ENCODE measurements at places on chromosomes 13 and 19.

DNA sequence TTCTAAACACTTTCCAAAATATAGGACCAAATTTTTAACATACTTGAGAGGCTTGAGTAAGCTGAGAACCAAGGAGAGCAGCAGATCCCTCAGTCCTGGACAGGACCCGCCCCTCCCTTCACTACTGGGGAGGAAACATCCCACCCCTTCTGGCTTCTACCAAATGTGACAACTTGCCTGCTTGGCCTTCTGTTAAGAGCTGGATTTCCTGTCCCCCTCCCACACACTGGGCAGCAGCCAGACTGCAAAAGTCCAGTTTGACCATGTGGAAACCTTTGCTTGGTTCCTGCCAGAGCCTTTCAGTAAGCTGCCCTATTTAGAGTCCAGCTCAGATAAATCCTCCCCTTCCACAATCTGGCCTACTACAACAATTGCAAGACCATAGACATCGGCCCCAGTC lies 84.3 kb downstream of the FGF14 start:
- no peak for DNase-seq

DNA sequence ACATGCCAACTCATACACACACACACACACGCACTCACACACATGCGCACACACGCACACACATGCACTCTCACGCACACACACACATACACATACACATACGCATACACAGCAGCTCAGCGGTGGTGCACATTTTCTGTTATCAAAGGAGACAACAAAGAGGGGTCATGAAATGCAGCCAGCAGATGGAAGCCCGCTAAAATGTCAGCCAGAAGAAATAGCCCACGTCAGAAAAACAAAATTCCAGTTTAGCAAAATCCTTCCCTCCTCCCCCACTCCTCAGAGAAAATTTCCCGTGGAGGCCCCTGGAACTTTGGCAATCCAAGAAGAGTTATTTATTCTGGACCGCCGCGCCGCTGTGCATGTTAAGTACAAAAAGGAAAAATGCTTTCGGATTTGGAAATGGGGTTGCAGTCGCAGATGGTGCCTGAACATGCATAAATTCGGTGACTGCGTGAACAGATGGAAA lies 114.6 kb upstream of the VSTM2B start:
- DNase-seq = no peak

DNA sequence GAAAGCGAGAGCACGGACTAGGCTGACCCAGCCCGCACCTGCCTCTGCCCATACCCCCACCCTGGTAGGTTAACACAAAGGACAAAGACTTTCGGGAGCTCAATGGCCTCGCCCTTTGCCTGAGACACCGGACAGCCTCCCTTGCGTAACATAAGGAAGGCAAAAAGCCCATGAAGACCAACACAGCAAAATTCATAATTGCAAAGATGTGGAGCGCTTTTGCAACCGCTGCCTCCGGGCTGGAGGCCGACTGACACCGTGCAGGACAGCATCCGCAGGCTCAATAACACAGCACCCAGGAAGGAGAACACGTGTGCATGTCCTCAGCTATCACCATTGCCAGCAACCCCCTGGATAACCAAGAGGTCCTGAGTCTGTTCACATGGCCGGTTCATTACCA lies 15.4 kb downstream of the LILRA1 start:
- DNase-seq = no peak

- no peak for DNase-seq
These were observed 27.4 kb downstream of the IL12RB1 start for GRCh38 chr19:18059297-18059696.

DNA sequence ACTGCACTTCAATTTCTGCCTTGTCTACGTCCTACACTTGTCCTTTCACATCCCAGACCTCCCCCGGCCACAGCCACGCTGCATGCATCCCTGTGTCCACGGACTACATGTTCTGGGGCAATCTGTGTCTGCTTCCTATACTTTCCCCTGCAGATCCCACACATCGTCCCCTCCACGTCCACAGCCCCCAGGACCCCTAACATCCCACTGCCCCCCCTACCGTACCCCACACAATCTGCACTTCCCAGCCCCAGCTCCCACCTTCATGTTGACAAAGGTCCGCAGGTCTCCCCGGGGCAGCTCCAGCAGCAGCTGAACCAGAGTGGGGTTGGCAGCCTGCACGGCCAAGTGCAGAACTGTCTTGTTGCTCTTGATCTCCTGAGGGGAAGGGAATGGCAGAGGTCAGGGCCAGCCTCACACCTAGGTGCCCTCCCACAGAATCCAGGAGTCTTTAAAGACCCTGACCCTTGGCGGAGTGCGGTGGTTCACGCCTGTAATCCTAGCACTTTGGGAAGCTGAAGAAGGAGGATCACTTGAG lies 10.2 kb downstream of the NFKBID start:
- DNase-seq = no peak

DNA sequence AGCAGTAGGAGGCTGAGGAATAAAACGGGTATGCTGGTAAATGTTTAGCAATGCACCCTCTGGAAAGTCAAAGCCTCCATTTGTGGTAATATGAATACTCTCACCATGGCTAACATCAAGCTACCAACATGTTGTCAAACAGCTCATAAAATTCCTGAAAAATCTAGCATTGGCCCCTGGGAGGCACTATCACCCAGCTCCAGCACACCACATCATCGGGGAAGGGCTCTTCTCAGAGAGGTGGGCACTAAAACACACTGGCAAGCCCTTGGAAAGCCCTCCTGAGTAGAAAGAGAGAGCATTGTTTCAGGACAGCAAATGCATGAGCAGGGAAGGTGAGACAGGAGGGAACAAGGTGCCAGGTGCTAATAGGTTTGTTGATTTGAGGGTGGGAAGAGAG lies 53.9 kb upstream of the FLT1 start:
- DNase-seq = no peak
